ENCODE measurements at places on chromosomes 7 and 10.

DNA sequence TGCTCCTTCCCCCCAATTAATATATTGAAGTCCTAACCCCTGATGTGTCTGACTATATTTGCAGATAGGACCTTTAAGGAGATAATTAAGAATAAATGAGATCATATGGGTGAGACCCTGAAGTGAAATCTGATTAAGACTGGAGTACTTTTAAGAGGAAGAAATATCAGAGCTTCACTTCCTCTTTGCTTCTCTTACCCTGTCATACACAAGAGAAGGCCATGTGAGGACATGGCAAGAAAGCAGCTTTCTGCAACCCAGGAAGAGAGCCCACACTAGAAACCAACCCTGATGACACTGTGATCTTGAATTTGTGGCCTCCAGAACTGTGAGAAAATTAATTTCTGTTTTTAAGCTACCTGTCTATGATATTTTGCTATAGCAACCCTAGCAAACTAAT lies 44.2 kb downstream of the JMJD1C start:
- DNase-seq: peak; percentile 3

GRCh38 chr7:41113719-41114118 lies 589.2 kb downstream of the INHBA start:
- no peak for DNase-seq

GRCh38 chr10:17454161-17455014 lies at the start of gene ST8SIA6:
ST8SIA6 (minus strand) TSS chr10:17454595; CDS start chr10:17454255, 340 bp downstream.
- peak; percentile 17 for DNase-seq

DNA sequence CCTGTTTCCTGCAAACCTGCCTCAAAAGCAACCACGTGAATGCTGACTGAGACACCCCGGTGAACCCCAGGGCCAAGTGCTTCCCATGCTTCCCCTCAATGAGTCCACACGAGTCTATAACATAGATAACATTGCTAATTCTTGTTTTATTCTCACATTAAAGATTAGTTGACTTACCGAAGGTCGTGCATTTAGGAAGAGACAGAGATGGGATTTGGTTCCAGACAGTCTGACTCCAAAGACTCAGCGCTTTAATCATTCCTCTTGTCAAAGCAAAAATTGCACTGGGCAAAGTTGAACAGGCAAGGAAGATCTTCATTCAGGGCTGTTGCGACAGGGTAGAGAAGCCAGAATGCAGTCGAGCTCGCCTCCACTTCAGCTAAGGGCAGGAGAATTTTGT lies 435.6 kb upstream of the C7orf33 start:
- no peak for DNase-seq

DNA sequence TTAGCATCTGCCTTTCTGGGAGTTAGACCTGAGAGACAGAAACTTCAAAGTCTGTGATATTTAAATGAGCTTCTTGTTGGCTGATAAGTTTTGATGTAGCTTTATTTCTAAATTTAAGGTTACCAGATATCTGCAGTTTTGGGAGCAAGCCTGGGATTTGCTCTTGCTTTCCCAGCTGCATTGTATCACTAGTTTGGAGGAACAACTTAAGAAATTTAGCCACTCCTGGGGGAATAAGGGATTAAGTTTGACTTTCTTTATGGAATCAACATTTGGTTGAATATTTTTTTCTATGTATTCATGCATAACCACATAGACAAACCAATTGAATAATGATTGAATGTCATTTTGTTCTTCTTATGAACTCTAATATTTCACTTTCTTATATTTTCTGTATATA lies 178.6 kb downstream of the POLR1F start:
- no peak for DNase-seq

GRCh38 chr10:10032991-10033390 lies 984.7 kb upstream of the CELF2 start:
- no peak for DNase-seq

DNA sequence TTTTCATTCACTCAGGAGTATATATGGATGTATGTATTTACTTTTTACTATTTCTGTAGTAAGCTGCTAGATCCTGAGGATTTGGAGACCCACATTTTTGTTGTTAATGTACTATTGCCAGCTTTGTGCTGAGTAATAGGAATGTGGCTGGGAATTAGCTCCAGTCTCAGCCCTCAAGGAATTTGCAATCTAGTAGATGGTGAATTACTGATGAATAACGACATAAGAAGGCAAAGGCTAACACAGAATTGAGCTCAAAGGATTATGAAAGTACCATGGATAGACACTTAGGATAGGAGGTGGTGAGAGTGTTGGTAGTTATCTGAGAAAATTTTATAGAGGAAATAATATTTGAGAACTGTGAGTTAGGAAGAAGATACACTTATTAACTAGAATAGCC lies 19.9 kb downstream of the CASD1 start:
- no peak for DNase-seq

DNA sequence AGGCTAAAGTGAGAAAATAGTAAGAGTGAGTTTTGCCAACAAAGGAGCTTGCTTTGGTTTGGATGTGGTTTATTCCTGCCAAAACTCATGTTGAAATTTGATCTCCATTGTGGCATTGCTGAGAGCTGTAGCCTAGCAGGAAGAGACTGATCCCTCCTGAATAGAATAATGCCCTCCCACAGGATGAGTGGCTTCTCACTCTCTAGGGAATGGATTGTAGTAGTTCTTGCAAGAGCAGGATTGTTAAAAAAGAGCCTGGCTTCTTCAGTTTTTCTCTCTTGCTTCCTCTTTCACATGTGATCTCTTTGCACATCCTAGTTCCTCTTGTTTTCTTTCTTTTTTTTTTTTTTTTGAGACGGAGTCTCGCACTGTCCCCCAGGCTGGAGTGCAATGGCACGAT lies 34.4 kb downstream of the ASAH2 start:
- no peak for DNase-seq

DNA sequence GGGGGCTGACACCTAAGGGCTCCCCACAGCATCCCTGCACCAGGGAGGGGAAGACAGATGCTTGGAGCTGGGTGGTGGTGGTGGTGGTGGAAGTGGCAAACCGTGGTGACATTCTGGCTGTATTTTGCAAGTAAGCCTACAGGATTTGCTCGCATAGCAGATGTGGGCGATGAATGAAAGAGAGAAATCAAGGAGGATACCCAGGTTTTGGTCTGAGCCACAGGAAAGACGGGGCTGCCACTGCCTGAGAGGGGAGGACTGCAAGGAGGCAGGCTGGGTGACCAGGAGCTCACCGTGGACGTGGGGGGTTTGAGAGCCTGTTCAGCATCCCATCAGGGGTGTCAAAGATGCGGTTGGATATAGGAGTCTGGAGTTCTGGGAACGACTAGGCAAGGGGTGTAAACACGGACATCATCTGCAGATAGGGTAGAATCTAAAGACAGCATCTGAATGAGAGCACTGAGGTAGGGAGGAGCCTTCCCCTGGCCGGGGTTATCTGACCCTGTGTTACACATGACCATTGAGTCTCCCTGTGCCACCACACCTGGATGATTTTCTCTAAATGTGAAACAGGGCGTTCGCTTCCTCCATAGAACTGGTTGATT lies 49.7 kb downstream of the TSPAN15 start:
- DNase-seq: no peak

- DNase-seq: no peak
Observed at GRCh38 chr7:123598657-123599056, 3.0 kb upstream of the ASB15 start.

DNA sequence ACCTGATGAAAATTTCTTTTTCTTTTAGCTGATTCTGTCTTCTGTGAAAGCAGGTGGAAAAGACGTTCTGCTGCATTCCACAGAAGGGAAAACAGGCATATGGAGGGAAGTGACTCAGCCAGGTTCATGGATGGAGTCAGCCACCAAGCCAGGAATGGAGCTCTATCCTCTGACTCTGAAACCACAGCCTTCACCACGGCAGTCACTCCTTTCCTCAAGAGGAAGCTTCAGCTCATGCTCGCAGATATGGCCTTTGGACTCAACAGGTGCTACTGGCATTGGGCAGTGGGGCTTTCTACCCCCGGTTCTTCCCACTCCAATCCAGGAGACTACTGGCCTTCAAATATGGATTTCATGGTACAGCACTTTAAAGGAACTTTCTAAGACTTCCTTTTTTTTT lies 11.5 kb upstream of the PLAU start:
- DNase-seq: no peak

DNA sequence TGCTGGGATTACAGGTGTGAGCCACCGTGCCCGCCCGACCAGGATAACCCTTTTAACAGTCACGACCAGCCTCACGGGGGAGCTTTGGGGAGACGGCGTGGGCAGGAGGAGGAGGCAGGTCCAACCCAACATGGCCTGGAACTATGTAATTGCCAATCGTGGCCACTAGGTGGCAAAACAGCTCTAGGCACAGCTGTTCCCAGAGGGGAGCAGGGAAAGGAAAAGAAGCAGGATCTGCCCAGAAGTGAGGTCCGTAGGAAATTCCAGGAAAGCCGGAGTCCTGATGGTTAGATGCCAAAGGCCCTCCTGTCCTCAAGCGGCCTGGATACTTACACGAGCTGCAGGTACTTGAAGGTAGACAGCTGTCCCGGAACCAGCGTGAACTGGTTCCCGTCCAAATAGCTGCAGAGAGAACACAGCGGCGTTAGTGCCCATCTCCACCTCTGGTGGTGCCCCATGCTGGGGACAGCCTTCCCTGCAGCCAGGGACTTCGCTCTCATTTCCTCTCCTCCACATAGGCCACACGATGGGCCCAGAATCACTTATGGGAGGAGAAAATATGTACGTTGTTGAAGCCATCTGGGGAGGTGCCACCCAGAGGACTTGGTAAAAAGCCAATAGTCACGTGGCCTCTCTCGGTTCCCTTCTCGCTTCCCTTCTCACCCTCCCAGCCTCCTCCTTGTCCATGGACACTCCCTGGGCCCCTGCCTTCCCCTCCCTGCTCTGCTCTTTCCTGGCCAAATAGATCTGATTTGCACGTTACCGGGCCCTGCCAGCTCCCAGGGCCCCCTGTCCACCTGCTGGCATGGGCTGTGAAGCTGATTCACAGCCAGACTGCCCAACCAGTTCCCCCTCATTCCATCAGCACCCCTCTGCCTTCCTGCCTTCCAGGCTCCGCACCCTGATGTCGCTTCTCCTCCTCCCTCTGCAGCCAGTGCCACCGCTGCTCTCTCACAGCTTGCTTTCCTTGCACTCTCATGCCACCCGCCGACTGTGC lies 148.1 kb downstream of the SLIT1 start:
- DNase-seq: peak; percentile 55

- no peak for DNase-seq
Observed at GRCh38 chr10:124242791-124243190, 149.4 kb upstream of the CHST15 start.

GRCh38 chr10:126252884-126253610 lies 135.2 kb downstream of the ADAM12 start:
- DNase-seq: no peak

- DNase-seq: no peak
Observed at GRCh38 chr7:13153266-13153665, 465.8 kb downstream of the ARL4A start.

DNA sequence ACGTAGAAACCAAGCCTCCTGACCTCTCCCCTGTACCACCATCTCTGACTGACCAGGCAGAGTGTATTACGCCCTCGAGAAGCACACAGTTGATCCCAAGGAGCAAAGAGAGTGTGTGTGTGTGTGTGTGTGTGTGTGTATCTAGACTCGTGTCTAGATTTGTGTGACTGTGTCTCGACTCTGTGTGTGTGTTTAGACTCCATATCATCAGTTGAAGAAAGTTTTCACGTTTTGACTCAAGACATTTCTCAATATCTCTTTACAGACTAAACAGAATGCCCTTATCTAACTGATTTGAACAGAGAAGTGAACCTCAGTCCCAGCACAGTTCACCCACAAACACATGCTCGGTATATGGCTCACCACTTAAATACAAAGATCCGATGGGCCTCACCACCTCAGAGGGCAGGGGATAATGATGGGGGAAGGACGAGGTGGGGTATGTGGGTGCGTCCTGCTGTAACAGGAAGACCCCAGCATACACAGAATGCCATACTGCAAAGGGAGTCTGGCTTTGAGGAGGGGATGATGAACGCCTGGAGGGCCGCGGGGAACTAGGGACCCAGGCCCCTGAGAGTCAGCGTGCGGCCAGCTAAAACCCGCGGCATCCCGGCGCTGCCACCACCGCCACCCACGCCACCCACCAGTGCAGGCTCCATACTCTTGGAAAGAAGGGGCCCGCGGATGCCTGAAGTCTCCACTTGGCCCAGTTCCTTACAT lies 780 bp downstream of the ALDH18A1 start:
- no peak for DNase-seq

DNA sequence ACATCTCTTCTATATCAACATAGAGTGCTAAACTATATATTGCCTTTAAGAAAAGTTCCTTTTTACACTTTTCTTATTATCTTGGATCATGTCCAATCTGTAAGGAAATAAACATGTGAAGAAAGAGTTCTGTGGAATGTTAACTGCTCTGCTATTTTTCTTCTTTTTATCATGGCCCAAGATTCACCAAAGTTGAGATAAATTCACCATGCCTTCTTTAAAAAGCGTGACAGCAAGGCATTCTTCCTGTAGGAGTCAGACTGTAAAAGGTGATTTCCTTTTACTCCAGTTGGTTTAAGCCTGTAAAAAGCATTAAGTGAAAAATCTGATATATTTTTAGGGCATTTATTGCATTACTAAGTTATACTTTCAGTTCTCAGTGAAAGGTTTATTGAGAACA lies 165.7 kb upstream of the FZD1 start:
- DNase-seq: no peak

- DNase-seq: no peak
Observed at GRCh38 chr7:80070391-80070790, 64.2 kb upstream of the GNAI1 start.

DNA sequence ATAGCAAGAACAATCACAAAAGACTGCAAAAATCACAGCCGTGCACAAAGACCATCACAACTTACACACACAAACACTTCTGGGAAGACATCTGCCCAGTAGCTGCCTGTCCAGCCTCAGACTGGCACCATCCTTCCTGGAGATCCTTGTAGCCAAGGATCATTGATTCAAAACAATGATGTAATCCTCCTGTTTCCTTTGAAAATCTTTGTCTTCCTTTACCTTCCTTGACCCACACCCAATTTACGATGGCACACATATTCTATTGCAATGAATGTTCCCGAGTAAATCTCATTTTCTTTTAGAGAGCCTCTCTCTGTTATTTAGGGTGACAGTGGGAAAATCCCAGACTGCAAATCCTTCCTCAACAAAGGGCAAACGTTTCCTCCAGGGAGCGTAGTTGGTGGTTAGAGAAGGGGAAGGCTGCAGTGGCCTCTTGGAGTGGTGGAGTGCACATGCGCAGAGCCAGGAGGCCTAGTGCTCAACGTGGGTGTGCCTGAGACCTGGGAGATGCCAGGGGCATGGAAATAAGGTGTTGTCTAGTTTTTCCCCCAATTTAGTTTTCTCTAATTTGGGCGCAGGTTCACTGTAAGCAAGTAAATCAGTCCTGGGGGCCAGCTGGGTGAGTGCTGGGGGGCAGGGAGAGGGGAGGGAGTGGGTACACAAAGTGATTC lies 3.1 kb upstream of the INPP5A start:
- no peak for DNase-seq
